Foreskin keratinocyte (primary cell): ENCODE measurements at places on chromosomes 3 and 15. TPM values are rescaled to one million over a fixed set of nuclear protein-coding genes. Genes with fewer than 3 reads are reported as not detected.

The TRAT1 gene
- not detected in 2 replicates for total RNA-seq

The CCNB2 gene
- total RNA-seq: 62.5 and 73.1 TPM in 2 replicates

The LHFPL4 gene
- total RNA-seq: not detected in 2 replicates

The IMPG2 gene
- total RNA-seq: 0.03 and 0.04 TPM in 2 replicates

The TGM5 gene
- total RNA-seq: not detected in 2 replicates

The LRRIQ4 gene
- total RNA-seq: 0.04 TPM in 1 of 2 replicates, not detected in the other

The OCA2 gene
- 0.03 and 0.04 TPM in 2 replicates for total RNA-seq

The ROBO1 gene
- total RNA-seq: 43.0 and 47.6 TPM in 2 replicates

The ZNF385D gene
- total RNA-seq: 1.6 and 1.7 TPM in 2 replicates

The EFCC1 gene
- total RNA-seq: not detected in 2 replicates

The GOLGA8T gene
- total RNA-seq: 0.04 and 0.10 TPM in 2 replicates

DNA sequence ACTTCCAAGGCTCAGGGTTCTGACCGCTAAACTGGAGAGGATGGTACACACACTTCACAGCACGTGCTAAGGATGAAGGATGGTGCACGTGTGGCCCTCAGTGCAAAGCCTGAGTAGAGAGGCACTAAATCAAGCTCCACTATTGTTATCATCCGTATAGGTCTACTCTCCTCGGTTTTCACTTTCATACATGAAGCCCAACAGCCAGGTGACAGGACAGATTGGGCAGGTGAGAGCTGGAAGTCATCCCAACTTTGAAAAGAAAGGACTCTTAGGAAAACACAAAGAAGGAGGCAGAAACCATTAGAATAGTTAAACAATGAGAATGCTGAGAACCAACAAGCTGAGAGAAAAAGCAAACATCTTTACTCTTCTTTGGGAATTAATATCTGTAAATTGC lies 21.1 kb downstream of the MAGI1 start:
- DNase-seq: no peak

- no peak for DNase-seq
Observed at GRCh38 chr3:141796081-141796888, 33.1 kb downstream of the GRK7 start.

GRCh38 chr3:112042842-112043280 lies 8.3 kb downstream of the TMPRSS7 start:
- DNase-seq: no peak

DNA sequence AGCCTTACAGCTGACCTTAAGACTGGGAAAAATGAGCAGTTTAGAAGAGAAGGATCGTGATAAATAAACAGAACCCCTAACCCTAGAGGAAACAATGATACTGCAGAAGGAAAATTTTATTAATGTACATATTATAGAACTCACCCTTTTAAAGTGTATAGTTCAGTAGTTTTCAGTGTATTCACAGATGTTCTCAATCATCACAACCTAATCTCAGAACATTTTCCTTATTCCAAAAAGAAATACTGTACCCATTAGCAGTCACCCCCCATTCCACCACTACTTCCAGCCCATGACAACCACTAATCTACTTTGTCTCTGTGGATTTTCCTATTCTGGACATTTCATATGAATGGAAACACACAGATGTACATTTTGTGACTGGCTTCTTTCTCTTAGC lies 90.2 kb upstream of the AGTR1 start:
- no peak for DNase-seq

DNA sequence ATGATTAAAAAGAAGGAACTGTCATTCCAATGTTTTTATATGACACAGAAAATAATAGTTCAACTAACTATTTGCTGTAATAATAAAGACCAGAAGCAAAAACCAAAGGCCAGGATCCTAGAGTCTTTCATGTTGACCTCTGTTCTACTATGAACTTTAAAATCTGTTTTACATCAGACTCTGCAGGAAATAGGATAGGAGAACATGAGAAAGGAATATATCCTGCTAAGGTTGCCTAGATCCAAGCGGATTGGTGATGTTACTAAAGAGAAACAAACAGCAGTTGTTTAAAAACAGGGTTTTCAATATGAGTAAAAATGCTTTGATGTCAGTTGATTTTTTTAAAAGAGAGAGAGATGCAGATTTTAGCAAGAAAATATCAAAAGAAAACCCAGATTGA lies 549.6 kb downstream of the ZIC1 start:
- no peak for DNase-seq

DNA sequence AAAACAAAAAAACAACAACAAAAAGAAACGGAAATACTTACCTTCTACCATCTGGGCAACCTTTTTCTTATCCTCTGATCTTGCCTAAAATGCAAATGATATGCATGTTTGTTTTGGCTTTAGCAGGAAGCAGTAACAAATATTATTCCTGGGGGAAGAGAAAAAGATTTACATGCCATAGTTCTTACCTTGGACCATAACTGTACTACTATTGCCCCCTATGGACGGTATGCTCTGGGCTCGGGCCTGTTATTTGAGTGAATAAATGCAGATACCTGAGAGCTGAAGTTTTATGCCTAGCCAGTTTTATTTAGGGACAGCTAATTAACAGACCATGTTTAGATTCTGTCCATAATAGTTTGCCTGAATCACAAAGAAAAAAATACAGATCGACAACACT lies 12.6 kb upstream of the STARD5 start:
- no peak for DNase-seq

- DNase-seq: no peak
Observed at GRCh38 chr15:99427668-99428361, 138.0 kb upstream of the MEF2A start.

DNA sequence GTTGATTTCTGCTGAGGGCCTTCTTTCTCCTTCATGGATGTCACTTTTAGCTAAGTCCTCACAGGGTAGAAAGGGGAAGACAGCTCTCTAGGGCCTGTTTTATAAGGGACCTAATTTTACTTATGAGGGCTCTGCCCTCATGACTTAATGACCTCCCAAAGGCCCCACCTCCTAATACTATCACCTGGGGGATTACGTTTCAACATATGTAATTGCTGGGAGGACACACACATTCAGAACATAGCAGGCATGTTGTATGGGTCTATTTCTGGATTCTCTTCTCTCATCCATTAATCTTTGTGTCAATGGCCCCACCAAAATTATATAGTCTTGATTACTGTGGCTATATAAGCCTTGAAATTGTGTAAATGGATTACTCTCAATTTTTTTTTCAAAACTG lies 255.0 kb downstream of the CLSTN2 start:
- no peak for DNase-seq

- no peak for DNase-seq
Observed at GRCh38 chr3:196458063-196458462, 25.8 kb upstream of the UBXN7 start.

- DNase-seq: no peak
Observed at GRCh38 chr15:52328680-52329079, 33.1 kb upstream of the MYO5C start.

DNA sequence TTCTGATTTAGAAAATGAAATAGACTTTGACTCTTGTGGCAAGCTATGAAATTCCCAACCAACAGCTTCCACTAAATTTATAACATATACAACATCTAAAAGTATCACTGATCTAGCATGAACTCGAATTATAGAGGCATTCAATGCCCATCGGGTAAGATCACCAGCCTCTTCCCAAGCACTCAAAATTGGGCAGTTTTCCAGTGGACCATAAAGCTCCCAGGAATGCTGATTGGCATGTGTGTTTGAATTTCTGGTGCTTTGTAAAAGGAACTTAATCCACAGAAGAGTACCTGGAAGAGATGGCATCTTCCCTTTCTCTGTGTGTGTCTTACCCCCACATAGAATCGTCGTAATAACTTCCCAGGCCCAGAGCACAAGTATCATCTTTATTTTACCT lies 10.0 kb downstream of the LRTM1 start:
- DNase-seq: peak; percentile 34

GRCh38 chr3:65706301-65706700 lies 332.4 kb downstream of the MAGI1 start:
- DNase-seq: no peak

DNA sequence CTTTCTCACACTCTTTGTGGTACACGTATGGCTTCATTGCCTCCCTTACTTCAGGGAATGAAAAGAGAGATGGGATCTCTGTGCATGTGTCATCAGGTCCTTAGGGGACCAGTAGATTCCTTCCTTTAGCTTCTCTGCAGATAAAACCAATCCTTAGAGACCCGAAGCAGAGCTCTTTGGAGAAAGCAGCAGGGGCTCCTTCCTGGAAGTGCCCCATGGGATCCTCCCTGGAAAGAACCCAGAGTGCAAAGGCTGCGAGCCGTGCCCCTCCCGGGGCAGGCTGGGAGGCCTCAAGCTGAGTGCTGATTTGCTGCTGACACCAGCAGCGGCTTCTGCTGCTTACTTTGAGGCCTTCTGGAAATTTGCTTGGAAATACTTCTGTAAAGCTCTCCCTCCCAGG lies 328.6 kb upstream of the RGMA start:
- no peak for DNase-seq

DNA sequence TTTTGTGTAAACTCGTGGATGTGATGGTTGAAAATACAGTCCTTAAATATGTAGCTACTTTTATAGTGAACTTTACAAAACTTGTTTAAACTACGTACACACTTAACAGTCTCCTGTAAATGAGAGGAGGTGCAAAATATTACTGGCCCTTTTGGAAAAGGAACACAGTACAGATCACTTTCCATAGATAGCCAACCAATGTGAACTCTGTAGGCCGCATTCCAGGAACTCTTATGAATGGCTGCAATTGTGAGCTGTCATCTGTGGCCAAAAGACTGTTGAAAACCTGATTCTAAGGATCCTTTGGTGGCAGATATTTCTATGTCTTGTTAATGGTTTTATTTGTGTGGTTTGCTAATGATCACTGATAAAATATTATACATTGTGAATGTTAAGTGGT lies 6.2 kb downstream of the TSC22D2 start:
- DNase-seq: no peak

- peak; percentile 88 for DNase-seq
Observed at GRCh38 chr3:190531406-190531805, 17.5 kb downstream of the IL1RAP start.

DNA sequence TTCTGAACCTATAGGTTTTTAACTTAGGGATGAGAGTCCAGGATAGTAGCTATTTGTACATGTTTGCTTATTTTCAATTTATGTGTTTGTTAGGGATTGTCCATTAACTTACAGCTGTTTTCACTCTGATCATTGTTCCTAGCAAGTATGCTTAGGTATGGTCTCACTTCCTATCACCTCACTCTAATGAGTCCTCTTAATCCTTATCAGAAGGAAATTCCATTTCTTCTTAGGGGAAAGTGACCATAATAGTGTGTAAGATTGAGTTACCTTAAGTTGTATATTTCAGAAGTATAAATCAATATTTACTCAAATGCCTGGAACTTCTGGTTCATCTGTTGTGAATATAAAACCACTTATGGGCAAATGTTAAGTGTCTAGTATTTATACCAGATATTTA lies 53.0 kb downstream of the PIAS1 start:
- DNase-seq: no peak

DNA sequence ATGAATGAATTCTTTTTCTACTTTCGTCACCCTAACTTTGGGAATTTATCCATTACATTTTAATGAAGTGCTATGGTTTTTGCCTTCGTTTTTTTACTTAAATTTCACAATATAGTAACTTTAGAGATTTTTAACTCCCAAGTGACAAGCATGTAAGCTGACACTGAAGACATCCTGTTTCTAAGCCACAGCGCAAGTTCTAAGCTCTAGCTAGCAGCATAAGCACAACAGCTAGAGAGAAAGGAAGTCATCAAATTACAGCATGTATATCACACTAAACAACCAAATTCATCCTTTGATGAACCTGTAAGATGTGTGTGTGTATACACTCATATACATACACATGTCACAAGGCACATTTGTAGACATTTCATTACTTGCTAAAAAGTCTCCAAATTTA lies 119.3 kb downstream of the P3H2 start:
- DNase-seq: no peak

DNA sequence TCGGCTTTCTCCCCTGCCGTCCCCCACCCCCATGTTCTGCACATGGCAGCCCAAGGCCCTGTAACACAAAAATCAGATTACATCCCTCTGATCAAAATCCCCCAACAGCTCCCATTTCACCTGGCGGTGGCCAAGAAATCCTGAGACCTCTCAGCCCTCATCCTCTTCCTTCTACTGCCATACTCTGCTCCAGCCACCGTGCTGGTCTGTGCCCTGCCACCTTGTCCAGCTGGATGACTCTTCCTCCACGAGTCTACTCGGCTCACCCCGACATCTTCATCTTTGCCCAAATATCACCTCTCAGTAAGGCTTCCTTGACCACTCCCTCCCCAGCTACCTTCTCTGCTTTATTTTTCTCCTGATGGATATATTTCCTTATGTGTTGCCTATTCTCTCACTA lies 3.1 kb downstream of the CCDC51 start:
- no peak for DNase-seq

DNA sequence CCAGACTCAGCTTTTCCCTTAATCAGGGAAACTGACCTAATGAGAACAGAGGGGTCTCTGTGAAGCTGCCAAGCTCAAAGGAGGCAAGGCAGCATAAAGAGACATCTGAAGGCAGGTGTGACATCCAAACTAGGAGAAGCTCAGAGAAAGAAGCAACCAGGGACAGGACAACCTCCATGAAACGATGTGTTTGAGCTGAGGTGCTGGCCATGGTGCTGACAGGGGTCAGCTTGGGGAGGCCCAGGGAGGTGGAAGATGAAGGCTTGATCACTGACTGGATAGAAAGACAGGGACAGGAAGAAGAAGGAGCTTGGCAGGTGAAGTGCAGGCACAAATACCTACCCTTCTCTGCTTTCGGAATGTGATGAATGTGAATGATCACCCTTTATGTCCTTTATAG lies 179.5 kb upstream of the NSMCE3 start:
- DNase-seq: no peak

DNA sequence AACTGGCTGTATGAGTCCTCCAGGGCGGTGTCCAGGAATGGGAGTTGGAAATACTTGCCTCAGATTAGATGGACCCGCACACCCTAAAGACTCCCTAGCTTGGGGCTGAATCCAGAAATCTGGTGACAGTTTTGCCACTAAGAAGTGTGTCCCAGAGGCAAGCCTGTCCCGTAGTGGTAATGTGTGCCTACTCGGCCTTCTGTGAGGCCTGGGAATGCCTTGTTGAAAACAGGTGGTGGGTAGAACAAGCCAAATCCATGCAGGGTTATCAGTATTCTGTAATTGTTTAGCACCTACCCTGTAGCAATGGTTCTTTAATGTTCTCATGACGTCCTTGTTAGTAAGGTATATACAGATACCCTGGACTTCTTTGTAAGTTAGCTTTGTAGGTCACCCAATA lies 1.6 kb downstream of the C3orf52 start:
- DNase-seq: no peak

DNA sequence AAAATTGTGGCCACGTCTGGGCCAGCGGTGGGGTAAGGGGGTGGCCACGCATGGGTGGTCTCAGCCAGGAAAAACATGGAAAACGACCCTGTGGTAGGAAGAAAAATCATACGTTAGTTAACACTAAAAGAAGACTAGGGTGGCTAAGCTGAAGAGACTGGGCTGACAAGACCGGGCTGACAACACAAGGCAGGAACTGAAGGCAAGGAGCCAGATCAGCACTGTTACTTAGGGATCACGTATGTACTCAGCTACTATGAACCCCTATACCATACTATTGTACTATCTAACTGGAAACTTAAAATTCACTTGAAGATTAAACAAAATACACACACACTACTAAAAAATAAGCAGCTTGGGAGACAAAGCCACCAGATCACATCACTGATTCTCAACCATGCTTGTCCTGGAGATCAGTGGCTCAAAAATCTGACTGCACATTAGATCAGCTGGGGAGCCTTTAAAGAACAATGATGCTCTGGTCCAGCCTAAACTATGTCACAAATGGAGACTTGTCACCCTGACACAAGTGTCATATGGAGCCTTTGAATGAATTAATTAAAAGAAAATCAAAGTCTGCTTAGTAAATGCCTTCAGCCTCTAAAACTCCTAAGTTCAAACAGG lies 442.2 kb downstream of the SHQ1 start:
- no peak for DNase-seq
